Hepatocyte (in vitro differentiated cells): ENCODE measurements at places on chromosomes 7 and 10.
A peak's percentile ranks its signal among the peaks of the same experiment; 100 is the strongest.

DNA sequence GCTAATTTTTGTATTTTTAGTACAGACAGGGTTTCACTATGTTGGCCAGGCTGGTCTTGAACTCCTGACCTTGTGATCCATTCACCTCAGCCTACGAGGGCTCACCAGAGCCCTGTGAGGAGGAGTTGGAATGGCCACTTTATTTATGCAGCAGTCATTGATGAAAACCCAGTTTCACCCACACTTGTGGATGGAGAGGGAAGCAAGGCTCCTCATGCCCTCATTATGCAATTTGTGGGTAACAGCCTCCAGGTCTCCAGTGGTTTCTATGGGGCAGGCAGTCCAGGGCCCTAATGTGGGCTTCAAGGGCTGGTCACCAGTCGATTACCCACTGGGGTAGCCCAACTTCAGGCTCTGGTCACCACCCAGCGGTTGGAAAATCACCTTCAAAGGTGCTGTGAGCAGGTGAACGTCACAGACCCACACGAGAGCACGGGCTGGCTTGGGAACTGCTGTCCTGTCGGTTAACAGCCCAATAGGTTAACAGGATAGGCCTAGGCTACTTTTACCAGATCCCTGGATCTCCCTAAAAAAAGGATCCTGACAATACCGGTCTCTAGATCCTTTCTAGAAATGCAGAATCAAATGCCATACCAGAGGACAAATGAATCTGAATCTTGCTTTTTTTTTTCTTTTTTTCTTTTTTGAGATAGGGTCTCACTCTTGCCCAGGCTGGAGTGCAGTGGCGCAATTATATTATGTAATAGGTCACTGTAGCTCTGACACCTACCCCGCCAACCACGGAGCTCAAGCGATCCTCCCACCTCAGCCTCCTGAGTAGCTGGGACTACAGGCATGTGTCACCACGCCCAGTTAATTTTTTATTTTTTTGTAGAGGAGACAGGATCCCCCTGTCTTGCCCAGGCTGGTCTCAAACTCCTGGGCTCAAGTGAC is 97.8 kb downstream of the SLC37A3 start:
- DNase-seq, result no peak
- peaks cover 9% of the 10 kb centered on the region for H3K4me1 ChIP-seq
- H3K36me3 ChIP-seq, result no peaks in the 10 kb centered on the region
- H3K4me3 ChIP-seq, result no peak overlapping the region

- no peak overlapping the region for H3K27ac ChIP-seq
- no peaks in the 10 kb centered on the region for H3K4me1 ChIP-seq
- H3K27me3 ChIP-seq, result peaks cover 7% of the 10 kb centered on the region
- DNase-seq, result no peak
- no peaks in the 10 kb centered on the region for H3K36me3 ChIP-seq
These were observed 17.8 kb downstream of the CXCL12 start for GRCh38 chr10:44366941-44367630.

- H3K36me3 ChIP-seq, result no peaks in the 10 kb centered on the region
- no peak overlapping the region for H3K4me3 ChIP-seq
- no peak for DNase-seq
- no peak overlapping the region for H3K27ac ChIP-seq
- H3K27me3 ChIP-seq, result no peaks in the 10 kb centered on the region
These were observed 897.2 kb downstream of the CNTNAP2 start for GRCh38 chr7:147013825-147014224.

DNA sequence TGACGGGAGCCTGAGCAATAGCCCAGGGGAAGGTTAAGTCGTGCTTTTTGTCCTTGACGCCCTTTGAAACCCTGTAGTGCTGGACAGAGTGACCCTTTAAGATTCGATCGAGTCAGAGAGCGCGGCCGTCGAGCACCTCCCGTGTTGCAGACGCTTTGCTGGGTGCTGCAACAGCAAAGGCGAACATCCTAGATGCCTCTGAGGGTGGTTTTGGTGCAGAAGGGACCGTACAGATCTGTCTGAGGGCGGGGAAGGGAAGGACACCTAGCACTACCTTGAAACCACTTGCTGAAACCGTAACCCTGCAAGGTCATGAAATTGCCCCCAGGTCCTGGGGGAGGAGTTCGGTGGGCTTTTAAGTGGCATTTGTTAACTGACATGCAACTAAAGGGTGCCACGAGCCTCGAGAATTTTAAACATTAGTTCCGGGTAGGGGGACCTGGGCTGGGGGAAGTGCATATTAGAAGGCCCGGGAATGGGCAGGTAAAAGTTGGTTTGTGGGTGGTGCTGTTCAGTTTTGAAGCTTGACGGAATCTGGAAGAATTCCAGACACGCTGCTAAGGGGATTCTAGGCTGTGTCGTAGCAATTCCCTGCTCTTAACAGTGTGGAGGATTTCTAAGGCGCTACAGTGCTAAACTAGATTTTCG is 786 bp downstream of the ATP5F1C start:
- DNase-seq, result peak; percentile 38
- no peaks in the 10 kb centered on the region for H3K27me3 ChIP-seq
- H3K36me3 ChIP-seq, result no peaks in the 10 kb centered on the region
- peak overlapping the region; percentile 91 for H3K4me3 ChIP-seq

DNA sequence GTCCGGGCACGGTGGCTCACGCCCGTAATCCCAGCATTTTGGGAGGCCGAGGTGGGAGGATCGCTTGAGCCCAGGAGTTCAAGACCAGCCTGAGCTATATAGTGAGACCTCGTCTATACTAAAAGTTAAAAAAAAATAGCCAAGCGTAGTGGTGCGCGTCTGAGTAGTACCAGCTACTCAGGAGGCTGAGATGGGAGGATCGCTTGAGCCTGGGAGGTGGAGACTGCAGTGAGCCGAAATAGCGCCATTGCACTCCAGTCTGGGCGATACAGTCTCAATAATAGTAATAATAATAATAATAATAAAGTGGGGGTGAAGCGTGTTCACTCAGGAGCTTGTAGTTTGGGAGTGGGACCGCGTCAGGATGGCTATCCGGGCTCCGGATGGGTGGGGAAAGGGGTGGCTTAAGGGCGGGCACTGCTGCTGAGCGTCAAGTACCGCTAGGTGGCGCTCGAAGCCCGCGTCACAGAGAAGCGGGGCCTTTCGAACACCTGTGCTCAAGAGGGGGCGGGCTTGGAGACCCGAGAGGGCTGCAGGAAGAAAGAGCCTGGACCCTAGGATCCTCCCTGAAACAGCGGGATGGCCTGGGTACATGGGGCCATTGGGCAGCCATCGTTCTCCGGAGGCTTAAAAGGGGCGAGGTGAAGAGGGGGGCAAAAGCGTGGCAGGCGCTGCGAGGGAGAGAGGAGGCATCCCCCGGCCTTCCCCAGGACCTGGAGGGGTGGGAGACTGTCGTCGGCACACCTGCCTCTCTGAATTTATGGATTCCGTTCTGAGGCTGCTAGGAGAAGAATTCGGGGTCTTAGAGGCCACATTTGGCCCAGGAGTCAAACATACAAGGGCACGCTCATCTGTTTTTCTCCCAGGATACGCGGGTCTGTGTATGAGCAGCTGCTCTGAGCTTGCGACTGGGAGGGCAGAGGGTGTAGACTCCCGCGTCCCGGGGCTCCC is 14.5 kb downstream of the LBX1 start:
- H3K27ac ChIP-seq, result no peak overlapping the region
- H3K27me3 ChIP-seq, result peaks cover 94% of the 10 kb centered on the region
- H3K4me1 ChIP-seq, result peaks cover 21% of the 10 kb centered on the region
- H3K36me3 ChIP-seq, result no peaks in the 10 kb centered on the region
- no peak overlapping the region for H3K4me3 ChIP-seq
- peak; percentile 84 for DNase-seq

DNA sequence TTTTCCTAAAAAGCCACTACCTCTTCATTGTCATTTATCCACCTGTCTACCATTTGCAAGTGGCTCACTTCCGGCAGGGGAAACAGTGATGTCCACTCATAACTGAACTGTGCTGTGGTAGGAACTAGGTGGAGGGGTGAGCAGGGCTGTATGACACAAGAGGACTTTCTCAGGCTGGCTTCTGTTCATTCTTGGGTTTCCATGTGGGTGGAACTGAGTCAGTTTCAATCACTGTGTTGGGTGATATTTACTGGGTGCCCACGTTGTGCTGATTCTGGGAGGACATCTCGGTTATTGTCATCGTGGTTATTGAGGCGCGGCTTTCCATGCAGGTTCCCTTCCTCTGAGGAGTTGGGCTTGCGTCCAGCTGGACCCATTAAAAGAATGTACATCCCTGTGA is 38.8 kb downstream of the RAMP3 start:
- no peak overlapping the region for H3K27ac ChIP-seq
- H3K4me3 ChIP-seq, result no peak overlapping the region
- H3K4me1 ChIP-seq, result no peaks in the 10 kb centered on the region
- DNase-seq, result no peak
